ENCODE measurements at places on chromosomes 1 and 21. TPM values are rescaled to one million over a fixed set of nuclear protein-coding genes. Genes with fewer than 3 reads are reported as not detected.

- no peaks in the 10 kb centered on the region for H3K27me3 ChIP-seq
- peak; percentile 90 for DNase-seq
- H3K4me1 ChIP-seq = peaks cover 45% of the 10 kb centered on the region
- H3K4me3 ChIP-seq = peak overlapping the region; percentile 72
- peak overlapping the region; percentile 91 for H3K27ac ChIP-seq
Measured at GRCh38 chr1:160539990-160540858, 17.2 kb upstream of the SLAMF6 start.

MROH7 gene
- total RNA-seq = 0.07 TPM

- no peak for DNase-seq
- H3K27ac ChIP-seq = no peak overlapping the region
- H3K4me3 ChIP-seq = peak overlapping the region; percentile 83
- H3K27me3 ChIP-seq = peaks cover 76% of the 10 kb centered on the region
- H3K36me3 ChIP-seq = no peaks in the 10 kb centered on the region
- peaks cover 19% of the 10 kb centered on the region for H3K4me1 ChIP-seq
Measured at GRCh38 chr1:184385865-184386311, 941 bp upstream of the C1orf21 start.

- no peaks in the 10 kb centered on the region for H3K27me3 ChIP-seq
- DNase-seq = no peak
- H3K36me3 ChIP-seq = peaks cover 52% of the 10 kb centered on the region
- H3K4me1 ChIP-seq = peaks cover 73% of the 10 kb centered on the region
- peak overlapping the region; percentile 90 for H3K4me3 ChIP-seq
- peak overlapping the region; percentile 83 for H3K27ac ChIP-seq
Measured at GRCh38 chr1:54404263-54404662, 1.9 kb downstream of the SSBP3 start.

SLC19A2 gene
- total RNA-seq = 12.1 TPM

GRCh38 chr1:113488576-113489177 is 98.4 kb downstream of the MAGI3 start:
- H3K27me3 ChIP-seq = no peaks in the 10 kb centered on the region
- H3K27ac ChIP-seq = no peak overlapping the region
- H3K36me3 ChIP-seq = no peaks in the 10 kb centered on the region
- no peak for DNase-seq

DNA sequence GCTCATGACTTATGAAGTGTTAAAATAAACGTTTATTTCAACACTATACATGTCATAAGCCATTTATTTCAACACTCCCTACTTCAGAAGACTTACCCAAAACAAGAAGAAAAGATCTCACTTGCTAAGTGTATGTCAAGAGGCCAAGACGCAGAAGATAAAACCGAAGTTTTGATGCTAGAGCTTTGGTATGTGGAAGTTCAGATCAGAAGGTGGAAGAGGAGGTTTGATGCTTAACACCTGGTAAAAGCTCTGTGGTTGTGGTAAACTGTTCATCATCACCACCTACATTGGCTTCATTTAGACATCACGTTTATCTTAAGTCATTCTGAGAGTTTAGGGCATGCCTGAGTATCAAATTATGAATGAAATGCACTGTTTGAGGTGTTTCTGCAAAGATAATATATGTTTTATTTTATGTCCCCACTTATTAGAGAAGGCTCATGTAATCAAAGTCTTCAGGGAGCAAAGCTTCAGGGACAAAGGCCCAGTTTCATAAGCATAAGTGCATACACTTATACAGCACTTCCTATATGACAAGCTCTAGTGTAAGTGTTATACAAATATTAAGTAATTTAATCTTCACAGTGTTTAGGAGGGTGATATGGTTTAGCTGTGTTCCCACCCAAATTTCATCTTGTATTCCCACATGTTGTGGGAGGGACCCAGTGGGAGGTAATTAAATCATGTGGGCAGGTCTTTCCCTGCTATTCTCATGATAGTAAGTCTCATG is 533.3 kb downstream of the PTBP2 start:
- H3K36me3 ChIP-seq = no peaks in the 10 kb centered on the region
- no peak overlapping the region for H3K4me3 ChIP-seq
- DNase-seq = no peak
- H3K27ac ChIP-seq = no peak overlapping the region
- H3K4me1 ChIP-seq = peaks cover 2% of the 10 kb centered on the region

MASP2 gene
- total RNA-seq = 0.28 TPM

GRCh38 chr1:90839323-90839722 is 122.2 kb upstream of the BARHL2 start:
- no peak overlapping the region for H3K4me3 ChIP-seq
- DNase-seq = no peak
- peaks cover 11% of the 10 kb centered on the region for H3K4me1 ChIP-seq
- peaks cover 87% of the 10 kb centered on the region for H3K27me3 ChIP-seq
- no peaks in the 10 kb centered on the region for H3K36me3 ChIP-seq
- H3K27ac ChIP-seq = no peak overlapping the region

DNA sequence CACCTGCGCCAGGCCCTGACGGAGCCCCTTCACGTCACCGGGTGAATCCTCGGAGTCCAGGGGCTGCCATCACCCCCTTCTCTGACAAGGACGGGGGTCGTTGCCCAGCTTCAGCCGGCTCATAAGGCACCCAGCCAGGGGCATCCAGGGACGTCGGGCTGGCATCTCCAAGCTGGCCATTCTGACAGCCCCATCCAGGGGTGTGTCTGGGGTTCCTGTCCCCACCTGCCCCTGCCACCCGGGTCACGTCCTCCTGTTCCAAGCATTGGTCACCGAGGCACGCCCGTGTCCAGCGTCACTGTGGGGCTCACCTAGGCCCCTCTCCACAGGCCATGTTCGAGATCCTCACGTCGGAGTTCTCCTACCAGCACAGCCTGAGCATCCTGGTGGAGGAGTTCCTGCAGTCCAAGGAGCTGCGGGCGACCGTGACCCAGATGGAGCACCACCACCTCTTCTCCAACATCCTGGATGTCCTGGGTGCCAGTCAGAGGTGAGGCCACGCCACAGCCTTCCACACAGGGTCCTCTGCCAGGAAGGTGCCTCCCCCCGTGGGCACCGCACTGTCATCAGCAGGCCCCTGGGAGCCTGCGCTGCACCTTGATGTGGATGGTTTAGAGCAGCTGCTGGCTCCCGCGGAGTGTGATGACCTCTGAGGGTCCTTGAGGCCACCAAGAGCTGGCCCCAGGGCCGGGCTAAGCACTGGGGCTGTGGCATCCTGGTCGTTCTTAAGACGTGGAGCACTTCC is 14.8 kb downstream of the ARHGEF16 start:
- no peaks in the 10 kb centered on the region for H3K36me3 ChIP-seq
- H3K27ac ChIP-seq = no peak overlapping the region
- H3K27me3 ChIP-seq = no peaks in the 10 kb centered on the region

- DNase-seq = no peak
- H3K36me3 ChIP-seq = peaks cover 25% of the 10 kb centered on the region
- H3K4me3 ChIP-seq = peak overlapping the region; percentile 97
- H3K27ac ChIP-seq = peak overlapping the region; percentile 98
Measured at GRCh38 chr1:25338986-25339385, 852 bp downstream of the TMEM50A start.

NBPF10 gene
- 3.2 TPM for total RNA-seq

SLC16A4 gene
- total RNA-seq = 0.44 TPM

GRCh38 chr21:33856893-33857527 is 58.6 kb downstream of the ATP5PO start:
- H3K36me3 ChIP-seq = no peaks in the 10 kb centered on the region
- no peak overlapping the region for H3K4me3 ChIP-seq
- no peaks in the 10 kb centered on the region for H3K4me1 ChIP-seq
- H3K27me3 ChIP-seq = no peaks in the 10 kb centered on the region
- H3K27ac ChIP-seq = no peak overlapping the region

DNA sequence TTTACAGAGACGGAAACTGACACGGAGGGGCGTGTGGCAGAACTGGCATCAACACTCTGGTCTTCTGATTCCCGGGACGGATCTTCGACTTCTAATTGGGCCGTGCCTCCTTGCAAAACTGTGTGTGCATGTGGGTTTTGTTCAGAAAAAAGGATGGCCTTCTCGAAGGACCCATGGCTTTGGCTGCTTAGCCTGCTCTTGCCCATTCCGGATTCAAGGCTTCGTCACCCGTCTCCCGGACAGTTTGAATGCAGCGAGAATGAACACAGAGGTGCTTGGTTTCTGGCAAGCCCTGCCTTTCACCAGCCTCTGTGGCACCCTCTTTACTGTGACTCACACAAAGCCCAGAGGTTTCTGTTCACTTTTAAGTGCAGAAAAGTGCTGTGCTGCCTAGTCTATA is 120.1 kb downstream of the PRDM2 start:
- no peaks in the 10 kb centered on the region for H3K36me3 ChIP-seq
- no peak for DNase-seq
- H3K27me3 ChIP-seq = no peaks in the 10 kb centered on the region
- H3K4me3 ChIP-seq = no peak overlapping the region

DNA sequence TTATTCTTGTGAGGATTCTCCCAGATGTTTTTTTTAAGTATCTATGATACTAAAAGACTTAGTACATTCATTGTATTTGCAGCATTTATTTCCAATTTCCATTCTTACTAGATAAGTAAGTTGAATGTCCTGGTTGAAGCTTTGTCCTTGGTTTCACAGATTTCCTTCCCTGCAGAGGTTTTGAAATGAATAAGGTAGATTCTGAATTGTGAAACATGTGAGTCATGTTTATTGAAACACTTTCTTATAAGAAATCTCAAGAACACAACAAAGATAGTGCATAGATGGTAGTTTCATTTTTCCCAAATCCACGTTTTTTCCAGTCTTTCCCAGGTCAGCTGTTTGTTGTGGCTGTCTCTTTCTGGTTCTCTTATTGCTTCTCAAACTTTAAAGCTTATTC is 24.8 kb downstream of the GABPA start:
- peak overlapping the region; percentile 18 for H3K27ac ChIP-seq
- DNase-seq = no peak
- no peak overlapping the region for H3K4me3 ChIP-seq
- peaks cover 33% of the 10 kb centered on the region for H3K4me1 ChIP-seq
- peaks cover 55% of the 10 kb centered on the region for H3K36me3 ChIP-seq
- no peaks in the 10 kb centered on the region for H3K27me3 ChIP-seq

- no peaks in the 10 kb centered on the region for H3K27me3 ChIP-seq
- H3K4me1 ChIP-seq = peaks cover 7% of the 10 kb centered on the region
- no peaks in the 10 kb centered on the region for H3K36me3 ChIP-seq
Measured at GRCh38 chr21:28738882-28739281, 253.8 kb downstream of the LTN1 start.

- H3K27me3 ChIP-seq = peaks cover 3% of the 10 kb centered on the region
- no peak overlapping the region for H3K4me3 ChIP-seq
- no peaks in the 10 kb centered on the region for H3K36me3 ChIP-seq
Measured at GRCh38 chr1:181718034-181718433, 234.7 kb downstream of the CACNA1E start.

GJA4 gene
- total RNA-seq = not detected

DNA sequence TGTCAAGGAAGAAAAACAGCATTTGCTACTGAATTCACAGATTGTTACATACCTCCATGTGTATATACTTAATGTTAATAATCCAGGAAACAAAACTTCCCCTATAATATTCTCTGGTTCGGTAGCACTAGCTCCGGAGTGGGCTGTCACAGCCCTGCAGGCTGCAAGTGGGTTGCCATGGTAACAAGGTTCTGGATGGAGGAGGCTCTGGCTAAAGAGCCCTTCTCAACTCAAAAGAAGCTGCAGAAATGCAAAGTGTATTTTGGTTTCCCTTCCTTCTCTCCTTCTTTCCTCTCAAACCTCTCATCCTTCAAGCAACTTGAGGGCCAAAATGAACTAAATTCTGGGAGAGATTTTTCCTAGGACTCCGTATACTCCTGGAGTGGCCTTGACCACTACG is 45.2 kb downstream of the ASTN1 start:
- H3K27me3 ChIP-seq = no peaks in the 10 kb centered on the region
- H3K4me3 ChIP-seq = no peak overlapping the region
- H3K4me1 ChIP-seq = no peaks in the 10 kb centered on the region
- no peak for DNase-seq
- no peaks in the 10 kb centered on the region for H3K36me3 ChIP-seq

LIPI gene
- total RNA-seq = not detected

TMEM269 gene
- total RNA-seq = not detected

OLIG2 gene
- total RNA-seq = not detected

DNA sequence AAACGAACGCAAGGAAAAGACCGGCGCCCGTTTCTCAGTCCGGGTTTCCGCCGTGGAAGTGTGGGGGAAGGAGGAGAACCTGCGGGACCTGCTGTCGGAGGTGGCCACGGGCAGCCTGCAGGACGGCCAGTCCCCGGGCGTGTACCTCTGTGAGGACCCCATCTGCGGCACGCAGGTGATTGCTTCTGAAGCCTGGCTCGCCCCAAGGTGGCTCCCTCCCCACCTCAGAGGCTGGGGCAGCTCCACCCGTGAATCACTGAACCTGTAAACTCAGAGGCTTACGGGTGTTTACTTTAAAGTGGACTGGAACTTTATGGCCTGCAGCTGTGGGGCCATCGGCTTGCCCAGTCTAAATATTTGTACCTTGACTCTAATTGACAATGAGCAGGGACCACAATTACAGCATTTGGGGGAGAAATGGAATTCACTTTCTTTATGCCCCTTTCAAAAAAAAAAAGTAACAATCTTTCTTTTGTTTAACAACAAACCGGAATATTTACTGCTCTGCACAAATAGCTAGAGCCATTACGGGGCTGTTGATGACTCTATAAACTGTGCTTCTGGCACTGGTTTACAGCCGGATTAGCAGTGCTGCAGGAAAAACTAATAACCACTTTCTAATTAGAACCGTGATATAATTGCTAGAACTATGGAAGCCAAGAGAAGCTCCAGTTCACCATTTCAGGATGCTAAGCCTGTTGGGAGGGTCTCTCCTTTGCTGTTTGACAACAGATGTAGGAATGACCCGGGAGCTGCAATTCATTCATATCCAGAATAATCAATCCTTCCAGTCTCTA is 454.8 kb downstream of the KIF26B start:
- DNase-seq = no peak
- no peaks in the 10 kb centered on the region for H3K36me3 ChIP-seq
- no peaks in the 10 kb centered on the region for H3K4me1 ChIP-seq
- H3K27me3 ChIP-seq = peaks cover 2% of the 10 kb centered on the region
- no peak overlapping the region for H3K4me3 ChIP-seq

- no peak for DNase-seq
- H3K27me3 ChIP-seq = no peaks in the 10 kb centered on the region
- H3K36me3 ChIP-seq = peaks cover 93% of the 10 kb centered on the region
- peak overlapping the region; percentile 84 for H3K27ac ChIP-seq
Measured at GRCh38 chr1:40986328-40986783, 6.9 kb downstream of the CTPS1 start.

TRABD2B gene
- total RNA-seq = not detected

DNA sequence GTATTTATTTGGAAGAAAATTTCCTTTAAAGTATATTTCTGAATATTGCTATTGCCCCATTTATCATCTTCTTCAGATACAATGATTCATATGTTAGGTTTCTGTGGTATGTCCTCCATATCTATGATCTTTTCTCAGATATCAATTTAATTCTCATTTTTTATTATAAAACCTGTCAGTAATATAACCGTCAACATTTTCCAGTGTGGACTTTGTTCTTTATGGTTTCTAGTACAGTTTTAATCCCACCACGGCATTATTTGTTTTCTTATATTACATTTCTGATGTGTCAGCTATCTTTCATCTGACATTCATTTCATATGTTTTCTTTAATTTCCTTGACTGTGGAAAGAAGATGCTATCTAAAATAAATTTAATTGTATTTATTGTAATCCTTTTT is 97.9 kb downstream of the PLPPR5 start:
- no peaks in the 10 kb centered on the region for H3K4me1 ChIP-seq
- H3K4me3 ChIP-seq = no peak overlapping the region
- H3K36me3 ChIP-seq = no peaks in the 10 kb centered on the region
- H3K27ac ChIP-seq = no peak overlapping the region

KAZN gene
- 1.1 TPM for total RNA-seq

GRCh38 chr1:13228343-13228781 is 2.4 kb upstream of the PRAMEF18 start:
- no peak overlapping the region for H3K27ac ChIP-seq
- H3K4me1 ChIP-seq = no peaks in the 10 kb centered on the region
- H3K27me3 ChIP-seq = no peaks in the 10 kb centered on the region
- no peak overlapping the region for H3K4me3 ChIP-seq
- no peaks in the 10 kb centered on the region for H3K36me3 ChIP-seq

CCDC27 gene
- not detected for total RNA-seq

All from activated CD4-positive, alpha-beta T cell treated with anti-CD3 and anti-CD28 coated beads, Interleukin-2, amount 10 ng/mL, durations not matched to agents 24 days and 14 days (primary cell).